ENCODE measurements at places on chromosomes 5 and 9.
A peak's percentile ranks its signal among the peaks of the same experiment; 100 is the strongest.

- no peak for DNase-seq
These were observed 53.0 kb downstream of the DCP2 start for GRCh38 chr5:113029614-113030013.

- no peak for DNase-seq
These were observed 596.1 kb downstream of the IRX1 start for GRCh38 chr5:4191703-4192102.

DNA sequence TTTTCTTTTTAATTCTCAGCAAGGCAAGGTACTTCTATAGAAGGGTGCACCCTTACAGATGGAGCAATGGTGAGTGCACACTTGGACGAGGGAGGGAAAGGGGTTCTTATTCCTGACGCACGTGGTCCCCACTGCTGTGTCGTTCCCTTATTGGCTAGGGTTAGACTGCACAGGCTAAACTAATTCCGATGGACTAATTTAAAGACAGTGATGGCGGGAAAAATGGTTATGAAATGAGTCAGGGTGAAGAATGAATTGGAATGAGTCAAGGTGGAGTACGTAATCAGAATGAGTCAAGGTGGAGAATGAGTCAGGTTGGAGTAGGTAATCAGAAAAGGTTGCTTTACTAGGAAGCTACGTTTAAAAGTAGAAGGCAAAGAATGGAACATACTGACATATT, 2.1 kb upstream of the HMGCS1 start:
- DNase-seq = no peak

DNA sequence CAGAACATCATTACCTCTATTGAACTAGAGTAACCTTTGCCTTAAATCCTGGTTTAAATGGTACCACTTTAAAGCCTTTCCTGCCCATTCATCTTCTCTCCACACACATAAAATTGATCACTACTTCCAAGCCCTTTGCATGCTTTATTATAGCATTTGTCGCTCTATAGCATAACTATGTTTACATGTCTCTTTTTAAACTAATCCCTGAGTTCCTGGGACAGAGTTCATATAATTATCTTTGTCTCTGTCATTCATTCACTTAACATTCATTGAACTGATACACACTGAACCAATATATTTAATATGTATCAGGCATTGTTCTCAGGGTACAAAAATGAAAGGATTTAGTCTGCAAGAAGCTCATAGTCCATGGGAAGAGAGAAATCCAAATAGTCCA, 37.3 kb downstream of the RECK start:
- no peak for DNase-seq

DNA sequence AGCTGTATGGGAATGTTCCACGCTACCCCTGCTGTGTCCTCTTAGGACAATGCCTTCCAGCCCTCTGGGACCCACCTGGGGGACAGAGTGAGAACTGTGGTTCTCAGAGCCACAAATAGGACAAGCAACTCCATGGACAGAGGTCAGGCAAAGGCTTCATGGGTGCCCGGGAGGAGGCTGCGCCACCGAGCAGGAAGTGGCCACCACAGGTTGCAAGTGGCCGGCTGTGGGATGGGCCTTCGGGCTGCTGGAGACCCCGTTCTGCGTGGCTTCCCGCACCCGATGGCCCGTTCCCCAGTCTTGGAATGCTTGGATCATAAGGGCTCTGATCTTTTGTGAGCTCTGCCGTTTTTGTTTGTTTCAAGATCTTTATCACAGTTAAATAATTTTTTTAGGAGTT, 118.8 kb downstream of the BOD1 start:
- DNase-seq = no peak

DNA sequence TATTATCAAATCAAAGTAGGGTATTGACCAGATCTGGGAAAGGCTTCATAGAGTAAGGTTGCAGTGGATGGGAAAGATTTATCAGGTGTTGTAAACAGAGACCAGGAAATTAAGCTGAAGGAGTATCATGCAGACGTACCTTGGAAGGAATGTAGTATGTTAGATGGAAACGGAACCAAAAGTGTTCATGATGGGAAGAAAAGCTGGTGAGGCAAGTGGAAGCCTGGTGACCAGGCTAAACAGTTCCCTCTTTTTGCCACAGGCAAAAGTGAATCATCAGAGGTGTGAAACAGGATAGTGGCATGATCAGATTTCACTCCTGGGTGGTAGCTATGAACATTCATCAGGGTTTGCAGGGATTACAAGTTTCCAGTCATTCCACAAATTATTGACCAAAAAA, 780.1 kb upstream of the DMAC1 start:
- DNase-seq = no peak

- no peak for DNase-seq
These were observed 61.2 kb downstream of the ELL2 start for GRCh38 chr5:95900383-95900958.

GRCh38 chr5:74576941-74577456, 63.5 kb downstream of the ENC1 start:
- peak; percentile 85 for DNase-seq

- DNase-seq = no peak
These were observed 51.0 kb downstream of the GNAQ start for GRCh38 chr9:77980622-77981021.

DNA sequence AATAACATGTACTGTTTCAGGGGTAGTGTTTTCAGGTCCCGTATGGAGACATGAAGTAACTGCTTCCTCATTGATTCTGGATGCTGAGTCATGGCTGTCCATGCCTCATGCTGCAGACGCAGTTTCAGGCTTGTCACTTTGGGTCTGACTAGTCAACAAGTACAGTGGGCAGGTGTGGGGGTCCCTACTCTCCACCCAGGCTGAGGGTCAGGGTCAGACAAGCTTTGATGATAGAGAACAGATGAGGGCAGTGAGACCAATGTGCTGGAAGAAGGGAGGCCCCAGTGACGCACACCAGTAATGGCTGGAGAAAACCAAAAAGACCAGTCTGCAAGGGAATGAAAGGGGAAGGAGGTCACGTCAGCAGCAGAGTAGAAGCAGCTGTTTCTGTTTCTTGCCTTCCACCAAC, 80.0 kb upstream of the NFIL3 start:
- peak; percentile 78 for DNase-seq

GRCh38 chr9:93677048-93677571, 100.7 kb downstream of the PHF2 start:
- DNase-seq = no peak

GRCh38 chr5:42949348-42950115, 90.6 kb downstream of the ANXA2R start:
- DNase-seq = peak; percentile 86

DNA sequence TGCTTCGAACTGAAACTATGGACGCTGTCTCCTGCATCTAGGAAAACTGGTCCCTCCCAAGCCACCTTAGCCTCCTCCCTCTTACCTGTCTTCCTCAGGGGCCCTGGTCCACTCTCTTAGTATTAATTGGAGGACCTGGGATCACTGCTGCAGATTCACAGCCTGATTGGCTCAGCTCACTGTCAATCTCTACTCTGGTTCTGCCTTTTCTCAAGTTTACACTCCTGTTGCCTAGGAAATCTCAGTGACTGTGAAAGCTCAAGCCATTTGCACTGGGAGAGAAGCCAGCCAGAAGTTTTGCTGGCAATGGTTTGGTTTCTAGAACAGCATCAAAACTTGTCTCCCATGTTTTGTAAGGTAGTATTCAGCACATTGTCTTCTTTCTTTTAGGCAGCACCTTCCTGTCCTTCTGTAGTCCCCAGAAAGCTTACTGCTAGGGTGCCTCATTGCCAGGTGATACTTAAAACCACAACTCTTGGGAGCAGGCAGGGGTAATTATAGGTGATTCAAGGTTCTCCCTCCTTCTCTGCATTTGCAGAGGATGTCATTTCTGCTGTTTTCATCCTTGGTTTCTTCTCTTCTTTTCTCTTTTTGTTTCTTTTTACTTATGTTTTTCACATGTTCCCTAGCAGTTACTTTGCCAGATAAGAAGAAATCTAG, at the start of gene CAPSL:
Gene CAPSL, minus strand, starts transcription at position 55 of the 660 bp plus-strand sequence. CDS start 17,502 bp downstream, outside the sequence.
- peak; percentile 23 for DNase-seq

DNA sequence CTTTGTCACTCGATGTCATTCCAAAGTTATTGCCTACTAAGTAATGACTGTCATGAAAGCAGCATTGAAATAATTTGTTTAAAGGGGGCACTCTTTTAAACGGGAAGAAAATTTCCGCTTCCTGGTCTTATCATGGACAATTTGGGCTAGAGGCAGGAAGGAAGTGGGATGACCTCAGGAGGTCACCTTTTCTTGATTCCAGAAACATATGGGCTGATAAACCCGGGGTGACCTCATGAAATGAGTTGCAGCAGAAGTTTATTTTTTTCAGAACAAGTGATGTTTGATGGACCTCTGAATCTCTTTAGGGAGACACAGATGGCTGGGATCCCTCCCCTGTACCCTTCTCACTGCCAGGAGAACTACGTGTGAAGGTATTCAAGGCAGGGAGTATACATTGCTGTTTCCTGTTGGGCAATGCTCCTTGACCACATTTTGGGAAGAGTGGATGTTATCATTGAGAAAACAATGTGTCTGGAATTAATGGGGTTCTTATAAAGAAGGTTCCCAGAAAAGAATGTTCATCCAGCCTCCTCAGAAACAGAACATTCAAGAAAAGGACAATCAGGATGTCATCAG, 11.3 kb downstream of the TLR4 start:
- DNase-seq = no peak

GRCh38 chr9:77224746-77225312, 47.5 kb downstream of the VPS13A start:
- DNase-seq = no peak

DNA sequence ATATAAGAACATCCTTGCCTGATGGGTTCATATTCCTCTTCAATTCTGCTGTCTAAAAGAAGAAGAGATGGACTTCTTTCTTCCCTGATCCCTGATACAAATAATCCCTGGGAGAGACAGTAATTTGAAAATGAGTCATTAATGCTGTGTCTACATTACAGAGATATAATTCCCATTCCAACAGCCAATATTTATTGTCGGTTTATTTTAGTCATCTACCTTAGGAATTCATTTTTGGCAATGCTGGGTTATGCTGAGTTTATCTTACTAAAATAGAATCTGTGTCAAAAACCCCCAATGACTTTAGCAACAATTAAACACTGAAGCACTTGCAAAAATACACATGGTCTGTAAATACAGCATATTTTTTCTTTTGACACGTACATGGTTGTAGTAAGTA, 23.9 kb downstream of the ZNF474 start:
- no peak for DNase-seq

- no peak for DNase-seq
These were observed 15.1 kb upstream of the LPCAT1 start for GRCh38 chr5:1538741-1539392.

DNA sequence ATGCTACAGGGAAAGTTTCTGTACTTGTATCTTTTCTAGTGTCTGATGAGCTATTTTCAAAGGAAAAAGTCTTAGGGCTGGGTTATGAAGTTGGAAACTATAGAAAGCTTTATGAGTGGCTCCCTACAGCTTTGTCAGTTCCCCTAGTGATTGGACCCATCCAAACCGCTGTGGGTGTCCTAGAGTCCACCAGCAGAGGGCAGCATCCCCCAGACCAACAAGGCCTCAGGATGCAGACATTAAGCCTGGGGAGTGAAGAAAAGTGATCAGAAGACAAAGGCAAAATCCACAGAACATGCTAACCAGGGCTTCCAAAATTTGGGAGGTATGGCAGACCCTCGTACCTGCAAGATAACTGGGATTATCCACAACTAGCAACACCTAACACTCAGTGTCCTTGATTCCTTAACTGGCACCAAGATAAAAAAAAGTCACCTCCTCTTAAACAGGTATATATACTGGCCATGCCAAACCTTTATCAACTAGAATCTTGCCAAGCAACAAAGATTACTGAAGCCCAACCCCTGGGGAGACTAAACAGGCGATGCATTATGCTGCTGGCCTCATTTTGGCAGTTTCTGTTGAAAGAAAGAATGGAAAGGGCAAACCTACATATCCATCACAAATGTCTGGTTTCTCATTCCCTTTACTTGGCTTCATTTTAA, 110.4 kb upstream of the NR5A1 start:
- DNase-seq = peak; percentile 88

- DNase-seq = peak; percentile 57
These were observed 33.6 kb upstream of the SHC3 start for GRCh38 chr9:89212171-89212570.

GRCh38 chr9:75000835-75001234, 27.3 kb downstream of the CARNMT1 start:
- DNase-seq = no peak

GRCh38 chr5:139426203-139426885, 13.0 kb downstream of the DNAJC18 start:
- DNase-seq = no peak

- DNase-seq = no peak
These were observed 1.4 kb downstream of the NRARP start for GRCh38 chr9:137300567-137301080.

GRCh38 chr5:1044117-1044516, 35.5 kb downstream of the NKD2 start:
- DNase-seq = no peak

DNA sequence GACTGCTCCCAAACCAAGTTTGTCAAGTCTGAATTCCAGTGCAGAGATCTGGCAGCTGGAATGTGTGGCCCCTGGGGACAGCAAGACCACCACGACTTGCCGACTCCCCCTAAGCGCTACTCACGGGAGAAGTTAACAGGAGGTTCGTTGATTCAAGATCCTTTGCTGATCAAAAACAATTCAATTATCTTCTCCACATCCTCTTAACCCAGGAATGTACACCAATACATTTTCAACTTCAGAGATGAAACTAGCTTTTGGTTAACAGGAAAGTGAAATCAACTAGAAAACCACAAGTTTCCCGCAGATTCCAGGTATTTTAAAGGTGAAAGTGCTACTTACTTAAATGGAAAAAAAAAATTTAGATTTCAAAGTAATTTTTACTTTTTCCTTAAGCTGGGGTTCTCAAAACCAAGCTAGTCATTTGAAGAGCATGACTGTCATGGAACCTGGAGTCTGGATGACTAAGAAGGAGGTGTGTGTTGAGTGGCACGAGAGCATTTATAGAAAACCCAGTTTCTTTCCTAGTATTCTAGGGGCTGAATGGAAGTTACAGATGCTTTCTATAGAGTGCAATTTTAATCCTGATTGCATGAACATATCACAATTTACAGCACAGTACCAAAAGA, 257.5 kb upstream of the PANK3 start:
- DNase-seq = no peak

DNA sequence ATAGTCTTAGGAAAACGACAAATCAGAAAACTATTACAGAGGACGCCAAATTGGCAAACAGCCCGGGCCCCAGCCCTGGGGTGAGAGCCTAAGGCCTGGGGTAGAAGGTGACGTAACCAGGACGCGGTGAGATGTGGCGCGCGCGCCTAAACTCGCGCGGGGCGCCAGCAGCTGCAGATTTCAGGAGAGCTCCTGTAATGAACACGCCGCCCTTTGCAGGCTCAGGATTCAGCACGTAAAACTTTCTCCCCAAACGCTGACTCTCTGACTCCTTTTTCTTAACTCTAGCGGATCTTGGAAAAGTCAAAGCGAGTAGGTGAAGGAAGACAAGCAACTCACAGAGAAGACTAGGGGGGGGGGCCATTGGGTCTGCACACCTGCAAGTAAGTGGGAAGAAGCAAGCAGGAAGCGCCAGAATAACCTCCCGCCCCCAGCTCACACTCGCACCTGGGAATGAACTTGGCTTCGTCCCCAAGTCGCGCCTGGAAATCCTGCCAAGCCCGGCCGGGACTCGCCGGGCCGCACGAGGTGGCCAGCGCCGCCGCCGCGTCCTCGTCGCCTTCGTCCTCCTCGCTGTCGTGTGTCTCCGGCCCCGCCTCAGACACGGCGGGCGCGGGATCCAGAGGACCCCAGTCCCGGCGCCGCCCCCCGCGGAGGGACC, 822 bp downstream of the RASEF start:
- DNase-seq = no peak

Measured in suppressor macrophage treated with lipopolysaccharide for 1 hour (primary cell).